Tongue (tissue), 3 donors: ENCODE measurements at places on chromosomes 5 and 9. TPM values are rescaled to one million over a fixed set of nuclear protein-coding genes. Genes with fewer than 3 reads are reported as not detected.

KIF4B gene
- total RNA-seq = 0.10 TPM

- DNase-seq = no peak
These were observed 77.7 kb upstream of the IL17B start for GRCh38 chr5:149456597-149457392.

- DNase-seq = no peak
These were observed 44.9 kb downstream of the SLC25A51 start for GRCh38 chr9:37859043-37859442.

DNA sequence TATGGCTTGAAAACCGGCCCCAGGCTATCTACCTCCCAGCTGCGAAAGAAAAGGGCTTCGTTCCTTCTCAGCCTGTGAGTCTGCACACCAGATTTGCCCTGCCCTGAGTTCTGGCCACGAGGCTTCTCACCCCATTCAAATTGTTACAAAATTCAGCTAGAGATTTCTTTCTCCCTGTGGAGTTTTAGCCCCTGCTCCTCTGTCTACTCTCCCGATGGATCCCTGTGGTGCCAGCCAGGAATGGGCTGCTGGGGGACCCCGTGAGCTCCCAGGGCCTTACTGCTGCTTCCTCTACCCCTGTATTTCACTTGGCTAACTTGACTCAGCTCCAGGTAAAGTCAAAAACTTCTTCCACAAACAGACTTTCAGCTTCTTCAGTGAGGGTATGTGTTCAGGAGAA is 9.3 kb upstream of the RNF20 start:
- DNase-seq = no peak

GRCh38 chr5:135534609-135535419 is 950 bp downstream of the NEUROG1 start:
- no peak for DNase-seq

KIF3A gene
- total RNA-seq = 7.0 TPM

DNA sequence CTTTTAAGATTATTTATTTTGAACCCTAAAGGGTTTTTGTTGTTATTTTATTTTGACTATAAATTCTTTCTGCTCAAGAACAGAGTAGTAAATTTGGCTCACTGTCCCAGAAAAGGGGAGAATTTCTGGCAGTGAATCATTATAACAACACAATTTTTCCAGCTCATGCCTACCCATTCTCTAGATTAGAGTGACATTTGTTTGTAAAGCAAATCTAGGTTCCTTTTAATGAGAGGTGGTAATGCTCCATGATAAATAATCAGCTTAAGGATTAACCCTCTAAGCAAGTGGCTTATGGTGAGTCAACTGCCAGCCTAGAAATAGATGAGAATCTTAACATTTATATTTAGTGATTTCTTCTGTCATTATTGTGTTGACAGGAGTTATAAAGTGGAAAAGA is 409.2 kb downstream of the NFIB start:
- DNase-seq = no peak

DNA sequence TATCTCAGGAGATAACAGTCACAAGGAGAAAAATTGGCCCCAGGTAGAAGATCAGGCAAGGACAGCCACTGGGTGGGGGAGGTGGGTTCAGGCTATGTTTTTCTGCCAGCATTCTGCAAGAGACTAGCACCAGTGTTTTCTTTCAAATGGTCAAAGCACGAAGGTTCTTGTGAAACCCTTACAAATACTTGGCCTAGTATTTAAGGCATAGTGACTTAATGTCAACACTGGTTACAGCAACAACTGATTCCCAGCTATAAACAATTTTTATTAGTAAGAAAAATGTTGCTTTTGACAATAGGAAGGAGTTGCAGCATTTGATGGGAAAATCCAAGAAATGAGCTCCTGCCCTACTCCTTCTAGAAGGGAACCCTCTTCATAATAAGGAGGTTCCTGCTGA is 349.6 kb downstream of the SLIT3 start:
- no peak for DNase-seq

- DNase-seq = no peak
These were observed 145.4 kb downstream of the KCTD16 start for GRCh38 chr5:144315994-144316634.

DNA sequence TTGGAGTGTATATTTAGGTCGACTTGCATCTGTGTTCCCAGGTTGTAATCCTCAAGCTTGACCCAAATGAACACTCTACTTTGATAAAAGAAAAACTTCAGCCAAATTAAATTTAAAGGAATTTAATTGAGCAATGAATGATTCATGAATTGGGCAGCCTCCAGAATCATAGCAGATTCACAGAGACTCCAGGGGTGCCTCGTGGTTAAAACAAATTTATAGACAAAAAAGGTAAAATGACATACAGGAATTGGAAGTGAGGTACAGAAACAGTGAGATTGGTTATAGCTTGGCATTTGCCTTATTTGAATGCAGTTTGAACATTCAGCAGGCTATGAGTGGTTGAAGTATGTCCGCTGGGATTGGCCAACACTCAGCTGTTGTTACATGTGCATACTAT is 21.6 kb upstream of the SPATA31D4 start:
- DNase-seq = no peak

DNA sequence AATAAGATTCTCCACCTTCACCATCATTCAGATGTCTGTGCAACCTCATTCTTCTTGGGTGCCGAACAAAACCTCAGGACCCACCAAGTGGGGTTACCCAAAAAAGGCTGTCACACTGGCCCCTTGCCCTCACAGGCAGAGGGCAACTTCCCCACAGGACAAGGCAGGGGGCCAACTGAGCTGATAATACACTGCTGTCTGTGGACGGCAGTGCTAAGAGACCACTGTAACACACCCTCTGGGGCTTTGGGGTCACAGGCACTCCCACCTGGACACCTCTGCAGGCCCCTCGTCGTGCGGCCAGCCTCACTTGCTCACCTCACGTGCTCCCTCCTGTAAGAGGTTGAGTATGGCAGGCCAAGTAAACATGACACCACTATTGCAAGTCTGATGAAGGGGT is 515.8 kb upstream of the COX7C start:
- no peak for DNase-seq

GRCh38 chr9:30329431-30329830 is 2055.0 kb upstream of the ACO1 start:
- peak; percentile 64 for DNase-seq

DNA sequence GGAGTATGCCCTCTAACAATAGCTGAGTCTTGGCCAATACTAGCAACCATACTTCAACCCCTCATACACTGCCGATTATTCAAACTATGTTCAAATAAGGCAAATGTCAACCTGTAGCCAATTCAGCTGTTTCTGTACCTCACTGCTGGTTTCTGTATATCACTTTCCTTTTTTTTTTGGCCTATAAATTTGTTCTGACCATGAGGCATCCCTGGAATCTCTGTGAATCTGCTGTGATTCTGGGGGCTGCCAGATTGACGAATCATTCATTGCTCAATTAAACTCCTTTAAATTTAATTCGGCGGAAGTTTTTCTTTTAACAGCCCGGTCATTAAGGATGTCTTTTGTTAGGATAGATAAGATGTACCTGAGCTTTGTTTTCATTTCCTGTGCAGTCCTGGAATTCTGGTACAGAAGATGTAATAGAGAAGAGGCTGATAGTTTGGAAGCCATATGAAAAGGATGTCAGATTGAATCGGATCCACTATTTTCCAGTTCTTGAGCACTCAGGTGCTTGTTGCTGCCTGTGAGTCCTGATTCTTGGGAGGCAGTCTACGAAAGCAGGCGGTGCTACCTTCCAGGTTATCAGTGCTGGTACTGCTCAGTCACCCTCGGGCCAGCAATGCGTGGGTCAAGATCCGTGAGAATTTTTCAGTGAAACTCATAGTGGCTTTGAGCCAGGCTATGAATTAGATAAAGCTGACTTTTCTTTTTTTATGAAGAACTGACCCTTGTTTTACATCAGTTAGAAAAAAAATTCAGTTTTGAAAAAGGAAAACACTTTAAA is 106.2 kb upstream of the TUT7 start:
- no peak for DNase-seq

DNA sequence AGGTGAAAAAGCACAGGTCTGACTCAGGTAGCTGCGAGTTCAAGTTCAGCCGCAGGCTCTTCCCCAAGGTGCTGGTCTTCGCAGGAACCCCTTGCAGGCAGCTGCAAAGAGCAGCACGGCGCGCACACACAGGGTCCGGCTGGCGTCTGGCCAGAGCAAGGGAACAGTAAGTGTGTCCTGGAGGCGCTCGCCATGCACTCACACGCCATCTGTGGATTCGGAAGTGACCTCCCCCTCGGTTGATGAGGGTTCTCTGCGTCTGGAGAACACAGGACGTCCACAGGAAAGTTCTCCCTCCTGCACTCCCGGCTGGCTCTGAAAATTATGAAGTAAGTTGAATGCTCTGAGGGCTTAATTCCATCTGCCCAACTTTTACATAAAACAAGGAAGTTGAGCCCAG is 14.0 kb upstream of the EGFL7 start:
- DNase-seq = peak; percentile 48

GCNT4 gene
- total RNA-seq = 0.82 TPM
